Activated B cell treated with CpG ODN at 0.5 μM for 24 hours (primary cell): ENCODE measurements at places on chromosomes 7 and 10. TPM values are rescaled to one million over a fixed set of nuclear protein-coding genes. Genes with fewer than 3 reads are reported as not detected.
A peak's percentile ranks its signal among the peaks of the same experiment; 100 is the strongest.

ZNF22 gene
- 34.2 and 37.5 TPM in 2 replicates for total RNA-seq

GCC1 gene
- 22.5 and 23.3 TPM in 2 replicates for total RNA-seq

NXPH1 gene
- not detected in 2 replicates for total RNA-seq

SLC18A3 gene
- total RNA-seq: not detected in 2 replicates

MYOZ1 gene
- total RNA-seq: not detected in 2 replicates

ZNF248 gene
- 9.2 and 12.1 TPM in 2 replicates for total RNA-seq

PCDH15 gene
- not detected in 2 replicates for total RNA-seq

GRM3 gene
- total RNA-seq: not detected in 2 replicates

- H3K4me3 ChIP-seq: no peak overlapping the region
- H3K36me3 ChIP-seq: peaks cover 22% of the 10 kb centered on the region
- H3K27ac ChIP-seq: no peak overlapping the region
- no peaks in the 10 kb centered on the region for H3K27me3 ChIP-seq
Observed at GRCh38 chr10:12835709-12836108, 165.8 kb downstream of the CCDC3 start.

GRCh38 chr7:111676811-111677210, 114.5 kb upstream of the IMMP2L start:
- H3K36me3 ChIP-seq: no peaks in the 10 kb centered on the region
- peaks cover 3% of the 10 kb centered on the region for H3K27me3 ChIP-seq
- DNase-seq: no peak
- H3K4me3 ChIP-seq: no peak overlapping the region

DNA sequence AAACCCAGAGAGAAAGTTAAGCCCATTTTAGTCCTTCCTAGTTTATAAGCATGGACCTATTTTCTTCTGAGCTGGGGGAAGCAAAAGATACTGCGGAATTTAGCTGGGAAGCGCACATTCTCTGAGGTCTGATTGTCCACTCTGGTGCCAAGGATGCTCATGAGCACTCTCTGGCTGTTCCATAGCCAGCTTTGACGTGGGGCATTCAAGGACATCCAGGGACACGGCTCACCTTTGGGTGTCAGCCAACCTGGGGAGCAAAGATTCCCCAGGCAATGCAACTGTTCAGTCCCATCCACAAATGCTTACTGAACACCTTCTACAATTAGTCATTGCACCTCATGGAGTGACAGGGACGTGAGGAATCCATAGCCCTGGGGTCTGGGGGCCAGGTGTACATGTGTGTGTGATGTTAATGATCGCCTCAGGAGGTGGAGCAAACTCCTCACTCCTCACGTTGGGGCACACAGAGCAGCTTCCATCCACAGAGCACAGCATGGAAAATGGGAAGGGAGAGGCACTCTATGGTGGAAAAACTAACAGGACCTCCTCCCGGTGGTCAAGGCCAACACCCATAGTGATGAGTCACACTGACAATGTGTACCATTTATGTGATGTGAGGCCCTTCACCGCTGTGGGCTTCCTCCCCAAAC, 67.5 kb upstream of the IGFBP3 start:
- no peak overlapping the region for H3K4me3 ChIP-seq
- H3K27me3 ChIP-seq: peaks cover 2% of the 10 kb centered on the region
- H3K27ac ChIP-seq: no peak overlapping the region
- DNase-seq: no peak

DNA sequence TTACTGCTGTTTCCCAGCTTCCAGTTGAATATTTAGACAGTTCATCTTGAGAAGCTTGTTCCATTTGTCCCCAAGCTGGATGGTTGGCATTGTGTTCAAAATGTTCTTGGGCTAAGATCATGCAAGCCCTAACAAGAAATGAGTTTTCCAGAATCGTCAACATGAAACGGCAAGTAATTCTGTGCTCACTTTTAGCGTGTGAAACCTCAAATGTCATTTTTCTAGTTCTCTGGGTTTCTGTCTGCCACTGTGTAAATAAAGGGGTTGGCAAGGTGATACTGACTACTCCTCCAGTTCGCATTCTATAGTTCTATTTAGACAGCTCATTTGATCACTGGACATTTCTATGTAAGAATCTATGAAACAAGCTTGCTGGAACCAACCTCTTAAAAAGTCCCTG, 194.0 kb downstream of the AHR start:
- no peaks in the 10 kb centered on the region for H3K27me3 ChIP-seq
- H3K36me3 ChIP-seq: no peaks in the 10 kb centered on the region
- H3K27ac ChIP-seq: no peak overlapping the region
- H3K4me3 ChIP-seq: no peak overlapping the region
- H3K4me1 ChIP-seq: no peaks in the 10 kb centered on the region
- DNase-seq: no peak

DNA sequence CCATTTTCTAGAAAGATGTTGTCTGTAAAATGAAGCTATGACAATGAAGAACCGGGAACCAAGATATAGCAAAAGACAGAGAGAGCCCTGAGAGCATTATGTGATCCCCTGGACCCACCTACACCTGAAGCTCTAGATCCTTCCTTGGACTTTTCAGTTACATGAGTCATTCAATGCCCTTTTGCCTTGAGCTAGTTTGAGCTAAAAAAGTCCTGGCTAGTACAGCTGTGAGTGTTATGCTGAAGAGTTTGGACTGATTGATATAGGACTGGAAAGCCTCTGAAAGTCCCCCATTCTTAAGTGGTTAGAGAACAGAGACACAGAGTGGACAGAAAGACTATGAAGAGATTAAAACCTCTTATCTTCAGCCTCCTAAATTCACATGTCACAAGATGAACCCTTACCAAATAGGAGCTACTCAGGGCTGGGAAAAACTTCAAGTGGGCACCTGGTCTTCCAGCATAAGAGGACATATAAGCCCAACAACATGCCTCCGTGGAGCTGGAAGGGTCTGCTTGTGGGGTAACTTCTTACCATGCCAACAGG, 386.8 kb upstream of the NFE2L3 start:
- no peaks in the 10 kb centered on the region for H3K4me1 ChIP-seq
- H3K36me3 ChIP-seq: no peaks in the 10 kb centered on the region
- no peak for DNase-seq
- no peak overlapping the region for H3K4me3 ChIP-seq
- H3K27me3 ChIP-seq: peaks cover 15% of the 10 kb centered on the region

GRCh38 chr7:139153832-139154231, 44.3 kb upstream of the ZC3HAV1 start:
- no peak for DNase-seq
- no peaks in the 10 kb centered on the region for H3K4me1 ChIP-seq
- H3K36me3 ChIP-seq: peaks cover 7% of the 10 kb centered on the region
- no peak overlapping the region for H3K4me3 ChIP-seq

GRCh38 chr7:751826-752225, 24.7 kb upstream of the PRKAR1B start:
- no peaks in the 10 kb centered on the region for H3K4me1 ChIP-seq
- H3K4me3 ChIP-seq: no peak overlapping the region
- H3K36me3 ChIP-seq: peaks cover 53% of the 10 kb centered on the region
- DNase-seq: no peak
- H3K27me3 ChIP-seq: no peaks in the 10 kb centered on the region
- H3K27ac ChIP-seq: no peak overlapping the region

DNA sequence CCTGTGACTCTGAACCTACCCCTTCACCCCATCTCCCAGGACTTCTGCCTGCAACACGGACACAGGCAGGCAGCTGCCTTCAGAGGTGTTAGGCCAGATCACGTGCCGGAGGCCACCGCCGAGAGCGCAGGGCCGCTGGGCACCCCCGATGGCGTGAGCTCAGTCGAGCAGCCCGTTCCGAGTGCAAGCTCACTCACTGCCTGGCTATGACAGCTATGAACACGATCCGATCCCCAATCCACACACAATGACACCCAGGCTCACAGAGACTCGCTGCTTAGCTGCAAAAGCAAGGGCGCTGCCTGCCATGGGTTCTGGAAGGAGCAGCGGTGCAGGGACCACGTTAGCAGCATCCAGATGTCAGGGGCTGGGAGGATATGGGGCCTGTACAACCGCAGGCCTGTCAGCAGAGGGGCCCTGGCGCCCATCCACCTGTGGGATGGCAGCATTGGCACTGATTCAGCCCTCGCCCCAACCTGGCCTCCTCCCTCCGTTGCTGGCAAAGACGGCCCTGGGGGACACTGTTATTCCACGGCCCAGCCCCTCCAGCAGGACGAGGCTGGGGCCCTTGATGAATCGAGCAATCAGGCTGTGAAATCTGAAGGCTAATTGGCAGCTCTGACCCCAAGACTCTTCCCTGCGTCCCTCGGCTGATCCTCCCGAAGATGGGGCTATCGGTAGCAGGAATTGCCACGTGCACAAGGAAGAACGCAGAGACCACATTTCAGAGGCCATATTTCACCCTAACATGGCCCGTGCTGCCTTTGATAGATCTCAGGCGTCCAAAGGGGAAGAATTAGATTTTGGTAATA, 230.1 kb downstream of the ELFN1 start:
- no peak overlapping the region for H3K4me3 ChIP-seq
- H3K27me3 ChIP-seq: no peaks in the 10 kb centered on the region
- H3K36me3 ChIP-seq: peaks cover 32% of the 10 kb centered on the region
- no peak for DNase-seq
- H3K27ac ChIP-seq: no peak overlapping the region

- no peak overlapping the region for H3K27ac ChIP-seq
- H3K4me1 ChIP-seq: peaks cover 21% of the 10 kb centered on the region
- no peak for DNase-seq
- peaks cover 4% of the 10 kb centered on the region for H3K27me3 ChIP-seq
- H3K4me3 ChIP-seq: peak overlapping the region; percentile 21
- no peaks in the 10 kb centered on the region for H3K36me3 ChIP-seq
Observed at GRCh38 chr10:113093188-113094113, 143.4 kb downstream of the TCF7L2 start.

GRCh38 chr7:2399848-2400587, 3.4 kb upstream of the CHST12 start:
- no peak for DNase-seq
- H3K27ac ChIP-seq: peak overlapping the region; percentile 71
- no peak overlapping the region for H3K4me3 ChIP-seq
- peaks cover 27% of the 10 kb centered on the region for H3K4me1 ChIP-seq
- no peaks in the 10 kb centered on the region for H3K36me3 ChIP-seq

DNA sequence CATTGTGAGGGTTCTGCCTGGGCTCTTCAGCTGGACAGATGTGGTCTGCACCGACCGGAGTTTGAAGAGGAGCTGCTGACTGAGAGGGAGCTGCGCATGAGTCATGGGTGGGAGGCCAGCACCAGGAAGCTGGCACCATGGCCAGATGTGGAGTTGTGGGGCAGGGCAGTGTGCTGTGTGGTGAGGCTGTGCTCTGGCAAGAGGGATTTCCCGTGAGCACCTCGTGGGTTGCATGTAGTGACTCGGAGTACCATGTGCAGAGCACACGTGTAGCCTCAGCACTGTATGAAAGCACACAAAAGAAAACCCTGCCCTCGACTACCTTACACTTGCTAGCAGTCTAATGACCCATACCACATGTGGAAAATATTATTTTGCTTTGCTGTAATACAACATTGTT, 103.4 kb downstream of the WNT2 start:
- H3K27me3 ChIP-seq: no peaks in the 10 kb centered on the region
- no peak overlapping the region for H3K4me3 ChIP-seq
- H3K4me1 ChIP-seq: no peaks in the 10 kb centered on the region
- no peak overlapping the region for H3K27ac ChIP-seq

DNA sequence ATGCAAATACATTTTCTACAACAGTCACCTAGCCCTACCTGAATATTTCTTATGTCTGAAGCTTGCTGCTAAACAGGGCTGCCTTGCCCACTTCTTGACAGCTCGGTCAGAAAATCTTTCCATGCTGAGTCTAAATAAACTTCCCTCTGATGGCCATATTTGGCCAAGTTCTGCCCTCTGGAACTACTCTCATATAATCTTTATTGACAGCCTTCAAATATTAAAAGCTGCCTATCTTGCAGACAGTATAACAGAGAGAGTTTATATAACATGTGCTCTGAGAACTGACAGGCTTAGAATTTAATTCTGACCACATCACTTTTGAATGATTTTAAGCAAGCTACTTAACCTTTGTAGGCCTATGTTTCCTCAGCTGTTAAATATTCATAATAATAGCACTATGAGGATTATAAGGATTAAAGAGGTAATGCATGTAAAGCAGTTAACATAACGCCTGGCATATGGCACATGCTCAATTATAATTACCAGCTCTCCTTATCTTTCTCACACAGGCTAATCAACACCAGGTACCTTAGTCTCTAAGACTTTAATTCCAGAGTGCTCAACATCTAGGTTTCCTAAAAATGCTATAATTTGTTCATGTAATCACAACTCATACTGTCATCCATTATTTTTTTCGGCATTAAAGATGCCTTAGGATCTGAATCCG, 334.1 kb downstream of the HPSE2 start:
- H3K27me3 ChIP-seq: peaks cover 2% of the 10 kb centered on the region
- no peaks in the 10 kb centered on the region for H3K4me1 ChIP-seq
- no peaks in the 10 kb centered on the region for H3K36me3 ChIP-seq
- H3K4me3 ChIP-seq: no peak overlapping the region
- DNase-seq: no peak

GRCh38 chr7:82294865-82295264, 148.7 kb downstream of the CACNA2D1 start:
- no peaks in the 10 kb centered on the region for H3K27me3 ChIP-seq
- H3K4me3 ChIP-seq: no peak overlapping the region
- no peaks in the 10 kb centered on the region for H3K36me3 ChIP-seq
- H3K27ac ChIP-seq: no peak overlapping the region
- DNase-seq: no peak

DNA sequence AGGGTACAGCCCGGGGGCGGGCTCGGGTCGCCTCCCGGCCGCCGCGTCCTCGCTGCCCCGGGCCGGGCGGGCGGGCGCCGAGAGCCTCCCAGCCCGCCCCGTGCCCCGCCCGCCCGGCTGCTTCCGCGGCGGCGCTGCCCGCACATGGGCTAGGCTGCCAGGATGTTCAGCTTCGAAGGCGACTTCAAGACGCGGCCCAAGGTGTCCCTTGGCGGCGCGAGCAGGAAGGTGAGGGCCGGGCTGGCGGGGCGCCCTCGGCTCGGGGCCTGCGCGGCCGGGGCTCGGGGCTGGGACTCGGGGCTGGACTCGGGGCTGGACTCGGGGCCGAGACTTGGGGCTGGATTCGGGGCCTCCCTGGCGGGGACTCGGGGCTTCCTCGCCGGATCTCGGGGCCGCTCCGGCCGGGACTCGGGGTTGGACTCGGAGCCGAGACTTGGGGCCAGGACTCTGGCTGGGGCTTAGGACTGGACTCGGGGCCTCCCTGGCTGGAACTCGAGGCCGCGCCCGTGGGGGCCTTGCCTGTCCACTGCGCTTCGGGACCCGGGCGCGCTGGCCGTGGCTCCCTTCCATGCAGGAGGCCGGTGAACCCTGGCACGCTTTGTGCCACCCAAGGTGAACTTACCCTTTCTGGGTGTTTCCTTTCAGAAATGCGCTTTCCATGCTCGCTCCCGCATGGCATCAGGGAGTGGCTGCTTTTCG, 534 bp downstream of the UBE3C start:
- H3K27me3 ChIP-seq: no peaks in the 10 kb centered on the region
- peak overlapping the region; percentile 77 for H3K4me3 ChIP-seq
- H3K4me1 ChIP-seq: peaks cover 41% of the 10 kb centered on the region
- no peak for DNase-seq
- H3K27ac ChIP-seq: peak overlapping the region; percentile 75
- peaks cover 36% of the 10 kb centered on the region for H3K36me3 ChIP-seq

DNA sequence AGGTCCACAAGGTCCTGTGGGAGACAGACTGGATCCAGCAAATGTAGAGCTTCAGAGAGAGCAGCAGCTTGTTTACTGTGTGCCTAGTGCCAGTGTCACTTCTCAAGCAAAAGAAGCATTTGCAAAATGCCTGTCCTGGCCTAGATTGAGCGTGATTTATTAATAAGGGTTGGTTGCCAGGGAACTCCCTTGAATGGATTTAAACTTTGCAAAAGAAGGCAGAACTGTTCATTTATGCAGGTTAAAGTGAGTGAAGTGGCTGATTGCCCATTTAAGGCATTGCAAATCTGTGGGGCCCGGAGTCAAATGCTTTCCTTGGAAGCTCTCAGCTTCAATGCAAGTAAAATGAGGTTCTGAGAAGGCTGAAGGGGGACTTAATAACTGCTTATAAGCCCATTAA, 71.3 kb downstream of the CDHR3 start:
- H3K27ac ChIP-seq: no peak overlapping the region
- H3K36me3 ChIP-seq: no peaks in the 10 kb centered on the region
- peaks cover 28% of the 10 kb centered on the region for H3K4me1 ChIP-seq
- H3K4me3 ChIP-seq: no peak overlapping the region
- H3K27me3 ChIP-seq: no peaks in the 10 kb centered on the region
- DNase-seq: no peak
